A375 (cell line): ENCODE measurements at places on chromosomes 6 and 20. TPM values are rescaled to one million over a fixed set of nuclear protein-coding genes. Genes with fewer than 3 reads are reported as not detected.

The WASF1 gene
- 6.4 and 8.7 TPM in 2 replicates for total RNA-seq

The SCRT2 gene
- total RNA-seq, result not detected in 2 replicates

The PEX7 gene
- total RNA-seq, result 6.9 and 7.4 TPM in 2 replicates

The HLA-DMB gene
- total RNA-seq, result 16.0 and 16.5 TPM in 2 replicates

The COL9A3 gene
- 835 and 843 TPM in 2 replicates for total RNA-seq

The JPH2 gene
- 0.08 and 0.60 TPM in 2 replicates for total RNA-seq

The VEGFA gene
- total RNA-seq, result 130 and 161 TPM in 2 replicates

The GCM1 gene
- 0.03 TPM in 1 of 2 replicates, not detected in the other for total RNA-seq

The TREM2 gene
- total RNA-seq, result not detected in 2 replicates

The CD40 gene
- 5.4 and 6.1 TPM in 2 replicates for total RNA-seq

The MPC1 gene
- 11.6 and 18.2 TPM in 2 replicates for total RNA-seq

The OPRM1 gene
- total RNA-seq, result not detected in 2 replicates

The TBXT gene
- total RNA-seq, result not detected in 2 replicates

The RAET1L gene
- 0.08 TPM in 1 of 2 replicates, not detected in the other for total RNA-seq

The MCCD1 gene
- total RNA-seq, result not detected in 2 replicates
